ENCODE measurements at places on chromosomes 16 and 17.

DNA sequence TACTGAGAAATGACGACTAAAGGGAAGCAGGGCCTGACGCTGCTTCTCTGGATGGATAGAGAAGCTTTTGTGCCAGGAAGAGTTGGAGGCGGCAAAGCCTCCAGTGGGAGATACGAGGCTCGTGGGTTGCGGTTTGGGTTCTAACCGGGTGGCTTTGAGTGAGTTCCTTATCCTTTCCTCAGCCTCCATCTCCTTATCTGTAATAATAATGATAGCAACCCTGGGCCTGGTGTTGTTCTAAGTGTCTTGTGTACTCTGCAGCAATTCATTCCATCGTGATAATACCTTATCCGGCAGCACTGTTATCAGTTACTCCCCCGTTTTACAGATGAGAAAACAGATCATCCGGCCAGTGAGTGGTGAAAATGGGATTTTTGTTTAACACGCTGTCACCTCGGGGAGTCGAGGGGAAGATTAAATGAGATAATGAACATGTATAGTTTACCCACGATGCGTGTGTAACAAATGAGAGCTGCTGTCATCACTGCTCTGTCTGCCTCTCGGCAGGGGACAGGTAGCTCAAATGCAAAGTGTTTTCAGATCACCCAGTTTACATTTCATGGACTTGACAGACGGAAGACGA, 52.0 kb upstream of the LHX1 start:
- peaks cover 44% of the 10 kb centered on the region for H3K27me3 ChIP-seq
- no peak for DNase-seq
- no peaks in the 10 kb centered on the region for H3K36me3 ChIP-seq
- H3K4me3 ChIP-seq = no peak overlapping the region

DNA sequence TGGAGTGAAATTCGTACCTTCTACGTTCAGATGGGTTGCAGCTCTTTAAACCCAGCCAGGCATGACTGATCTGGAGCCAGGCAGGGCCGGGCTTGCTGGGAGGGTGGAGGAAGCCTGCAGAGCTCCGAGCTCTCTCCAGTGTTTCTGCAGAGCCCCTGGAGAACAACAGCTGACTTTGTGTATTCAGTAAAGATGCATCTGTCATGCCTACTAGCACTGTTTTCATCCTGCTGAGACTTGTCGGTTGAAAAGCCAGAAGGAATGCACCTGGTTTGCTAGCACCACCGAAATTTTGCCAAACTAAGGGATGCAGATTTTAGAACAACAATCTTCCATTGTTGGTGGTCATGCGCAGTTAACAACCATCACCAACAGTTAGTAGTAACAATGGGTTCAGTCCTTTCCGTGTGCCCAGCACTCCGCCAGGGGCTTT, 22.4 kb upstream of the SCNN1B start:
- no peak for DNase-seq
- H3K27ac ChIP-seq = no peak overlapping the region
- H3K27me3 ChIP-seq = no peaks in the 10 kb centered on the region
- no peaks in the 10 kb centered on the region for H3K36me3 ChIP-seq
- H3K4me3 ChIP-seq = no peak overlapping the region

- H3K4me3 ChIP-seq = no peak overlapping the region
- no peaks in the 10 kb centered on the region for H3K4me1 ChIP-seq
- no peak for DNase-seq
These were observed 7.8 kb downstream of the BFAR start for GRCh38 chr16:14640538-14640937.

DNA sequence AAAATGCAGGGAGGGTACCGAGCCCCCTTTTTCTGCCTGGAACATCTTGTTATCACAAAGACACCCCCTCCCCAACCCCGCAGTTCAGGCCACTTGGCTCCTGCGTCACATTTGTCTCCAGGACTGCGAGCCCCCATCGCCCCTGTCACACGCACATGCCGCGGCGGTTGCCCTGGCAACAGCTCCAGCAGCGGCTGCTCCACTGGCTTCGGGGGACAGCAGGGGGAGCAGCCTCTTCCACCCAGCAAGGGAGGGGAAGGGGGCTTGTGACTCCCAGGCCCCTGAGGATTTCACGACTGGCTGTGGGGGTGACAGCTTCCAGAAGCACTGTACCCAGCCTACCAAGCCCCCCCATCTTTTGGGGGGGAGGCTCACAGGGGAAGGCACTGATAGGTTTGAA, 2.6 kb downstream of the BAIAP3 start:
- DNase-seq = no peak
- no peak overlapping the region for H3K27ac ChIP-seq
- no peaks in the 10 kb centered on the region for H3K36me3 ChIP-seq
- no peaks in the 10 kb centered on the region for H3K4me1 ChIP-seq
- no peak overlapping the region for H3K4me3 ChIP-seq
